ENCODE measurements at places on chromosomes 1 and 21. TPM values are rescaled to one million over a fixed set of nuclear protein-coding genes. Genes with fewer than 3 reads are reported as not detected.

GRCh38 chr1:216779686-216780085, 56.5 kb upstream of the ESRRG start:
- no peak for DNase-seq

- no peak for DNase-seq
These were observed 812 bp downstream of the CACHD1 start for GRCh38 chr1:64470665-64471217.

DNA sequence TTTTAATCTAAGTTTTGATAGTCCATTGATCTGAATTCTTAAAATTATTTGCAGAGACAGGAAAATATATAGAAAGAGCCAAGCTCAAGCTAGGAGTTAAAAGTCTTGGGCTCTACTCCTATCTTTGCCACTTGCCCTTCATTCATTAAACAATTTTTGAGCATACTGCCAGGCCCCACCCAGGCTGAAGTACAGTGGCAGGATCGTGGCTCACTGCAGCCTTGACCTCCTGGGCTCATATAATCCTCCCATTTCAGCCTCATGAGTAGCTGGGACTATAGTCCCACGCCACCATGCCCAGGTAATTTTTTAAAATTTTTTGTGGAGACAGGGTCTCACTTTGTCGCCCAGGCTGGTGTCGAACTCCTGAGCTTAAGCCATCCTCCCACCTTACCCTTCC, 8.2 kb downstream of the TRMT13 start:
- DNase-seq = no peak

DNA sequence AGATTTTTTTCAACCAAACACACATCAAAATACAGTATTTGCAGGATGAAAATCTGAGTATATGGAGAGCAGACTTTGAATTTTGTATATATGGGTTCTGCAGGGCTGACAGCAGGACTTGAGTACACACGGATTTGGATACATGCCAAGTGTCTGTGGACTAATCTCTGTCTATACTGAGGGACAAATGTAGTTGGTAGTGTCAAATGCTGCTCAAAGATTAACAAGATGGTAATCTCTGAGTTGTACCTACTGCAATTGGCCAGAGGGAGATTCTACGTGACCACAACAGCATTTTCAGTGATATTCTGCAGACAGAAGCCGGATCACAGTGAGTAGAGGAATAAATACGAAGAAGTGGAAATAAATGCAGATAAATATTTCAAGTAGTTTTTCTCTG, 43.4 kb downstream of the SHCBP1L start:
- DNase-seq = no peak

The CHML gene
- polyA plus RNA-seq = 14.9 TPM

The SLC1A7 gene
- polyA plus RNA-seq = 0.40 TPM

Data from large intestine (tissue), 12 donors.